T-helper 2 cell (primary cell): ENCODE measurements at places on chromosomes 13 and 19.
A peak's percentile ranks its signal among the peaks of the same experiment; 100 is the strongest.

GRCh38 chr13:99871249-99871898 lies 100.2 kb downstream of the ZIC5 start:
- no peak for DNase-seq

GRCh38 chr13:49683489-49683888 lies 7.8 kb downstream of the EBPL start:
- no peak for DNase-seq

DNA sequence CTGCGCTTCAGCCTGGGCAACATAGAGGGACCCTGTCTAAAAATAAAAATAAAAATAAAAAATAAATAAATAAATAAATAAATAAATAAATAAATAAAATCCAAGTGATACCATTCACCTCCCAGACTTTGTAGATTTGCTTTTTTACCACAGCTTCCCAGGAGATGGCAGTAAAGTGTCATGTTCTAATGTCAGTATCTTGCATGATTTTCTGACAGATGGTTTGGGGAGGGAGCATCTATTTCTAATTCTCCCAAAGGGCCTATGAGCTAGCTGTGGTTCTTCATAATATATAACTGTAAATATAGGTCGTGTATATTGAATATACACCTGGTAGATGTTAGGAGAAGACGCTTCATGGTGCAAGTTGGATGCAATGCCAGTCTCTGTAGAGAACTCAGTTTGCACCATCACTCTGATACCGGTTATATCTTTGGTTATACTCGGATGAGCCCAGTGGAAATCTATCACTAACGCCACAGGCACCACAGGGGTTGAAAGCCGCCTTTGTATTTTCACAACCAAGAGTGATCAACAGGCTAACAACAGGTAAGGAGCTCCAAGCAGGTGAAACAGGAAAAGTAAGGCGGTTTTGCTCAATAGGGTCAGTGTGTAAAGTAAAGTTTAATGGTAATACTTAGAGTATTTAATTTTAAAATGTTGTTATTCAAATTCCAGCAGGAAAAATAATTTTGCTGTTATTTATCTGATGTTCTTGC lies 13.9 kb downstream of the APLP1 start:
- no peak for DNase-seq

- DNase-seq, result no peak
Measured at GRCh38 chr13:91904597-91904996, 506.2 kb downstream of the GPC5 start.

DNA sequence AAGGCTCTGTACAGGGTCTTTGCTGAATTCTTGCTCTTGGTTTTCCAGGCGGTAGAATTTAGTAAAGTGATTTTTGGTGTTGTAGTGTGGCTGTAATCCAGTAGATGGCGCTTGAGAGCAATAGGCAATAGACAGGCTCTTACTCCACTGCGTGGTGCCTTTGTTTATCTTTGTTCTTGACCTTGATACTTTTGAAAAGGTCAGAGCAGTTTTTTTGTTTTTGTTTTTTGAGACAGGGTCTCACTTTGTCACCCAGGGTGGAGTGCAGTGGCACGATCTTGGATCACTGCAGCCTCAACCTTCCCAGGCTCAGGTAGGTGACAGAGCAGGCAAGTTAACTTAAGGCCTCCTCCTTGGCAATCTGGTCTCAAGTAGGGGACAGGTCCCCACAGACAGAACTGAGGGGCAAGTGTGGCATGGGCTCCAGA lies 12.2 kb upstream of the LILRA5 start:
- peak; percentile 30 for DNase-seq

GRCh38 chr13:42223681-42224080 lies 48.3 kb upstream of the AKAP11 start:
- DNase-seq, result no peak
